ENCODE measurements at places on chromosomes 1 and 21.

- DNase-seq = no peak
Measured at GRCh38 chr1:14435368-14436023, 163.0 kb upstream of the KAZN start.

GRCh38 chr21:38958940-38959691 lies 153.4 kb downstream of the ETS2 start:
- DNase-seq = no peak

- no peak for DNase-seq
Measured at GRCh38 chr1:95352767-95353166, 118.8 kb downstream of the RWDD3 start.

GRCh38 chr1:37814252-37814651 lies 6.2 kb upstream of the YRDC start:
- DNase-seq = no peak

- no peak for DNase-seq
Measured at GRCh38 chr1:63674238-63674864, 81.1 kb downstream of the PGM1 start.

GRCh38 chr1:247407180-247407616 lies 8.8 kb upstream of the NLRP3 start:
- peak; percentile 83 for DNase-seq

DNA sequence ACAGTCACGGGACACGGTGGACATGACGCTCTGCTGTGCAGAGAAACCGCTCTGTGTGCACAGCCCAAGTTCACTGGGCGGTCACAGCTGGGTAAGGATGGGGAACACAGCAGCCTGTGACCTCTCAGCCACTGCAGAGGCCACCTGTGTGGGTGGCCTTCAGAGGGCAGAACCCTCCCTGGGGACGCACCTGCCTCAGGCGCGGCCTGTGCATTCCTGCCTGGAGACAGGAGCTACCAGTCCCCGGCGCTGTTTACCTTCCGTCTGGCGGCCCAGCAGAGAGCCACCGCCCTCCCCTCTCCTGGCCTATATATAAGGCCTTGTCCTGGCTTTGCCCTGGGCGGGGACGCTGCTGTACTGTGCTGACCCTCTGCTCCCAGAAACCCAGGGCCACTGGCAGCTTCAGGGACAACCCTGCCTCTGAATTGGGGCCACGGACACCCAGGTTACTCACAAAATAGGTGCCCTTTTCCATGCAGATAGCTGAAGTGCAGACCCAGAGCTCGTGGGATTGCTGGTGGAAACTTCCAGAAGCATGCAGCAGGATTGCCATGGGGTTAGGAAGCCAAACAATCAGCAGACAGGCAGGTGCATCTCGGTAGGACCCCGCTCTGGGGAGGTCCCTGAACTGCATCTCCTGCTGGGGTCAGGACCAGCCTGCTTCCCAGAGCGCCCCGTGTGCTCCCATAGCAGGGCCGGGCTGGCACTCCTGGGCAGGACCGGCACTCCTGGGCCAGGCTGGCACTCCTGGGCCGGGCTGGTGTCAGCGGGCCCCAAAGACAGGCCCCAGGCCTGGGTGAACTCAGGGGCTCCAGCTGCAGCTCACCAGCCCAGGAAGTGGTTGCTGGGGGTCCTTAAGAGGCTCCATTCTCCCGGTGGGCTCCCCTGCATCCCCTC lies 83.6 kb downstream of the SIK1 start:
- DNase-seq = no peak
